ENCODE measurements at places on chromosomes 3 and 15.

DNA sequence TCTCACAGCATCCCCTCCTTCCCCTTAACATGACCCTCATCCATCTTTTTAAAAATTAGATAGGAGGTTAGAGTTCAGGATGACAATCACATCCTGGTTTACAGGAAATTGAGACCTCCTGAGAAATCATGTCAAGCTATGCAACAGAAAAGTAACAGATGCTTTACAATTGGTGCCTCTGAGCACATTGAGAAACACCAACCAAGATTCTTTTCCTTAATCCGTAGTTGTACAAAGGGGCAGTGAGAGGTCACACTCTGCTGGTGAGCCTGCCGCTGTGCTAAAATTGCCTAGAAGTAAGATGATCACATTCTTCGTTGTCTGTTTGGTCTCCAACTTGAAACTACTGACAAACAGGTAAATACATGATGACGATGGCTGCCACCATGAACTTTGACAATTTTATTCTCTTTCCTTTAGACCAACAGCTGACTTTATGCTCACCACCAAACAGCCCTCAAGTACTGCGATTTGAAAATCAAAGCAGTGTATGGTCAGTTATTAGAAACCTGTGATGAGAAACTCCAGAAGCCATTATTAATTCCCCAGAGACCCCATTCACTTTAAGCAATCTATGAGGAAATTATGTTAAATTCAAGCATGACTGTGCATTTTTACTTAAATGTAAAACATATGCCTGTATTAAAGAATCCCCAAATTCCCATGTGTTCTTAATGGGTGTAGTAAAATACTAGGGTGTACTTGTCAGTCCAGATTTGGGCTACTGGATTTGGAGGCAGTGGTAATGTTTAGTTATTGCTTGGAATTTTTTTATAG, 210.7 kb upstream of the UBE2E1 start:
- DNase-seq, result no peak

GRCh38 chr15:89829616-89830440, 15.2 kb upstream of the ANPEP start:
- no peak for DNase-seq

DNA sequence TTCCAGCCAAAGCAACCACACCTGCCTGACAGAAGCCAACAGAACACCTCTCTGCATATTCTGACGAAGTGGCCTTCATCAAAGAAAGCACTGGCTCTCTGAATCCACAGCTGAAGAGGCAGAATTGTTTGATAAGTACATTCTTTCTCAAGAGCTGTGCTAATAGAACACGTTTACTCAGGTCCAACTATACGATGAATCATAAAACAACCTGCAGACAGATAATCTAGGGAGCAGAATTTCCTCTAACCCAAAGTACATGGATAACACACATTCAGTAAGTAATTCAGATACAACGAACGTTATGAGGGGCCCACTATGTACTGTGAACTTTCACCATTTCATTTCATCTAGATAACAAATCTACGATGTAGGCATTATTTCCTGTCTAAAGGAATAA, 25.4 kb downstream of the ALDH1A2 start:
- no peak for DNase-seq

- no peak for DNase-seq
Observed at GRCh38 chr15:100856867-100857266, 22.8 kb upstream of the ALDH1A3 start.

DNA sequence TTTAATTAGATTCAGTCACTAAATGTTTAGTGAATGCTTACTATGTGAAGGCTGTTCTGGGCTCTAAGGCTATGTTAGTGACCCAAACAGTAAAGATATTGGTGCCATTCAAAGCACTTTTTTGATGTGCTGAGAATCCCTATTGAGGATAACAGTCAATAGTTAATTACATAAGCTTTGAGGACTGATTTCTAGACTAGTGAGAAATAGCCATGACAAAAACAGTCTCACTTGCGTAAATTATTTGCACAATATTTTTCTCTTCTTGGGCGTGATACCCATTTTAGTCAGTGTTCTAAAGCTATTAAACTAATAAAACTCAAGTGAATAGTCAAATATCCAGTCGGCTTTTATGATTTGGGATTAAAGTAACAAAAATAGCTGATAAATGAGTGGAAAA, 74.6 kb downstream of the UBE2E2 start:
- no peak for DNase-seq

DNA sequence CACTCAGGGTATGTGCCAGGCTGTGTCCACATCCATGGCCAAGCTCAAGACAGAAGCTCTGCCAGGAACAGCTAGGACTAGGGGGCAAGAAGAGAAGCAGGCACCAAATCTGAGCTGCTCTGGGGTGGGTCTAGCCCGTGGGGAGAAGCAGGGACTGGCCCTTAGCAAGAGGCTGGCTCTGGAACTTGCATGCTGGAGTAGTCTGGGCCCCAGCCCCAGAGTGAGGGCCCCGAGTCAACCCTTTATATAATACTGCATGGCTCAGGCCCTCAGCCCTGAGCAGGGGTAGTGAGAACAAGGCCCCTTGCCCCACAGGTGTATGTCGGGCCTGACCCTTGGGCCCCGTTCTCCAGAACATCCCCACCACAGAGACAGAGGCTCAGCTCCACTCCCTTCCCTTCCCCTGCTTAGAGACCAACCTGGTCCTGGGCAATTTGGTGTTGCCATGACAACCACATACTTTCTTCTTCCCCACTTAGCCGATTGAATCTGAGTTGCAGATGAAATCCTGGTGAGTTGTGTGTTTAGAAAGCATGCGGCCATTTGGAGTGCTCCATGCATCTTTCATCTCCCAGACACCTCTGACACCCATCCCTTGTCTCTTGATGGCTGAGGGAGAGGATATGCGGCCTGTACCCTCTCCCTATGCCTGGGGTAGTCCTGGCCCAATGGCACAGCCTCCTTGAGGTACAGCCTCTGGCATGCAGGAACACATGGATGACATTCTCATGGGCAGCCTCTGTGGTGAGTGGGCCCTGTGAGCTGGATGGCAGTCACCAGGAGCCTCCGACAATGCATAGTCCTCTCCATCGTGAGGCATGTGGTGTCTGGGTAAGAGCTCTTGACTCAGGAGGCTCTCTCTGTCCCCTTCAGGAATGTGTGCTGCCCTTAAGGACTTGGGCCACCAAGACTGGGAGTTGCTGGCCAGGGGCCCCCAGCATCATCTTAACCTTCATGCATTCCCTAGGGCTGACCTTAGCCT, 29.2 kb upstream of the SFMBT1 start:
- DNase-seq, result no peak

- peak; percentile 78 for DNase-seq
Observed at GRCh38 chr3:101803173-101803782, 24.3 kb downstream of the NXPE3 start.

DNA sequence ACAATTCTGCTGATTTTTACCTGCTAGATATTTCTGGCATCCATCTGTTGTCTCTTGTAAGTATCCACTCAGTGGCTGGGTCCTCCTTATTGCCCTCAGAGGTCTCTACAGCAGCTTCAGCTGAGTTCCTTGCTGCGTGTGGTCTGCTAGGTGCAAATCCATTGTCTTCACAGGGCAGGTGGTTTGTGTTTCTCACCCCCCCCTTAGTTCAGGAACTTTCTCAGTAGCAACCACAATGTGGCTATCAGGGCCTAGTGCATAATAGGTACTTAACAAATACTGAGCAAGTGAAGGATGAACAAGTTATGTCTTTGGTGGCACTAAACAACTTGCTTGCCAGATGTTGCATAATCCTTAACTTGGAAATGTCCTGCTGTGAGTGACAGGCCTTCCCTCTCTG, 96.7 kb upstream of the KLHL25 start:
- DNase-seq, result no peak

GRCh38 chr3:194541483-194541882, 54.7 kb upstream of the ATP13A3 start:
- DNase-seq, result no peak

DNA sequence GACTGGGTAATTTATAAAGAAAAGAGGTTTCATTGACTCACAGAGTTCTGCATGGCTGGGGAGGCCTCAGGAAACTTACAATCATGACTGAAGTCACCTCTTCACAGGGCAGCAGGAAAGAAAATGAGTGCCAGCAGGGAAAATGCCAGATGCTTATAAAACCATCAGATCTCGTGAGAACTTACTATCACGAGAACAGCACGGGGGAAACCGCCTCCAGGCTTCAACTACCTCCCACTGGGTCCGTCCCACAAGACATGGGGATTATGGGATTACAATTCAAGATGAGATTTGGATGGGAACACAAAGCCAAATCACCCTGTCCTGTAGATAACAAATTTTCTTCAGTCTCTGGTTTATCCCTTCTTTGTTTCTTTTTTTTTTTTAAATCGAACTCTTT, 31.0 kb upstream of the AVEN start:
- DNase-seq, result no peak

- no peak for DNase-seq
Observed at GRCh38 chr3:38597502-38598060, 51.9 kb downstream of the SCN5A start.

DNA sequence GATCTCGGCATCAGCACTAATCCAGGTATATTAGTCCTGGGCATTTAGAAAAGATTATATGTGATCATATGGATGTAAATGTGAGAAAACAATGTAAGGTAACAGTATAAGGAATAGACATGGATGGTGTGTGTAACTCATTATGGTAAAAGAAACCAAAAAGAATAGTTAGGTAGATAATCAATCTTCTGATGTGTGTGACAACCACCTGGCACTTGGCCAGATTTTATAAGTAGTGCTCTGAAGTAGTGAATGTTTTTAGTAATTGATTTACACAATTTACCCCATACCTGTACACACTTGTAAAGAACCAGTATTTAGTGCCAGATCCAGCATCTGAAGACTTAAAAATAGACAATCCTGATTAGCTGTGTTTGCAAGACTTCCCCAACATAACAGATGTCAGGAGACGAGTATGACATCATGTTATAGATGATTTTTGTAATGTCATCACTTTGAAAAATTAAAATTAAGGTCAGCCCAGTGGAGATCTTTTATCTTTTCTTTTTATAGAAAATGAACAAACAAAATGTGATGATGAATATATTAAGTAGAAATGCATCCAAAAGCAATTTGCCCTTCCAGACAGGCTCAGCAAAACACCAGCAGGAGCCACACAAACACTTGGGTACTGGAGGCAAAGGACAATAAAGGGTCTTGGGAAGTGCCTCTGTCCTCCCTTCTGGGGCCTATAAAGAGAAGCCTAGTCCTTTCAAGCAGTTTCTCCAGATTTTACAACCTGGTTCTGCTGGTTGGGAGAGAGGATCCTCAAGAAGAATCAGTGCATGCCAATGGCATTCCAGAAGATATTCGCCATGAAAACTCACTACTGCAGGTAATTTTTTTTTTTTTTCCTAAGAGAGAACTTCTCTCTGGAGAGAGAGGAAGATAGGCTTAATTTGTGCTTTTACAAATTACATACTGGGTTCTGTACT, 140.7 kb downstream of the MECOM start:
- DNase-seq, result no peak

- DNase-seq, result peak; percentile 8
Observed at GRCh38 chr3:38354588-38355330, 8.2 kb downstream of the XYLB start.

DNA sequence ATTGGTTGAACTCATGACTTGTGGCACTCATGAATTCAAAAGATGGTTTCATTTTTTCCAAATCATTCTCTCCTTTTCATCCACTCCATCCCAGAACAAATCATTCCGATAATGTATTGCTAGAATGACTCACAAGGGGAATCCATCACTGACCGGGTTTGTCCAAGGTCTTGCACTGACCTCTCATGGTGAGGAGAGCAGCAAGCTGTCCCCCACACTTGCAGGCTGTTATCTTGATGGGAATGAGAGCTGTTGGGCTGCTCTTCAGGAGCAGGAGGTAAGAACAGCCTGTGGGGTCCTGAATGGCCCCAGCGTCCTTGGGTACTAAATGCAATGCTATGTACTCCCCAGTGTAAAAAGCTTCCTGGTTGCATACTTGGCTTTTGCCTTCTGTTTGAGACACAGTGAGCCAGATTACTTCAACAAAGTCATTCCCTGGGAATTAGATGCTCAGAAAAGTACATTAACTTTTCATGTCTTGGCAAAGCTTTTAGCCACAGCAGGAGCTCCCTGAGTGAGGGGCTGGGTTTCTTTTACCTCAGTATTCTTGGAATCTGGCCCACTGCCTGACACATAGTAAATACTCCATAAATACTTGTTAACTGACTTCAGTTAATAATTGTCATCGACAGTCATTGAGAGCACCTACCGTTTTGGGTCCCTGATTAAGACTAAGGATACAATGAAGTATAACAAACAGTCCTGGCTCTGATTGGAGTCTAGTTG, 24.1 kb downstream of the CCNL1 start:
- no peak for DNase-seq

DNA sequence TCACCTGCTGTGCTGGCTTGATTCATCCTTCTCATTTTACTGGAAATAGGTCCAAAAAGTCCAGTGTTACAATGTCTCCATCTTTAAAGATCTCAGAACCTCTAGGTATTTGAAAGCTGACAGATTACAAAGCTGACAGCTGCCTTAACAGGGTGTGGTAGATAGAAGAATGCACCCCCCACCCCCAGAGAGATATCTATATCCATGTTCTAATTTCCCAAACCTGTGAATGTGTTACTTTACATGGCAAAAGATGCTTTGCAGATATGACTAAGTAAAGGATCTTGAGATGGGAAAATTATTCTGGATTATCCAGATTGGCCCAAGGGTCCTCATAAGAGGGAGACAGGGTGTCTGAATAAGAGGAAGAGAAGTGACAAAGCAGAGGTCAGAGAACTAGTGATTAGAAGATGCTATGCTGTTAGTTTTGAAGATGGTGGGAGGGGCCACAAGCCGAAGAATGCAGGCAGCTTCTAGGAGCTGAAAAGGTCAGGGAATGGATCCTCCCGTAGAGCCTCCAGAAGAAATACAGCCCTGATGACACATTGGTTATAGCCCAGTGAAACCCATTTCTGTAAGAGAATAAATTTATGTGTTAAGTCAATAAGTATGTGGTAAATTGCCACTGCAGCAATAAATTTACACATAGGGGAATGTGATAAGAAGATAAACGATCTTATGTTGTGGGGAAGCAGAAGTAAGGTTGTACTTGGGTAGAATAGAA, 21.5 kb upstream of the FSTL1 start:
- DNase-seq, result no peak

GRCh38 chr3:94612631-94613030, 549.8 kb downstream of the NSUN3 start:
- DNase-seq, result no peak

DNA sequence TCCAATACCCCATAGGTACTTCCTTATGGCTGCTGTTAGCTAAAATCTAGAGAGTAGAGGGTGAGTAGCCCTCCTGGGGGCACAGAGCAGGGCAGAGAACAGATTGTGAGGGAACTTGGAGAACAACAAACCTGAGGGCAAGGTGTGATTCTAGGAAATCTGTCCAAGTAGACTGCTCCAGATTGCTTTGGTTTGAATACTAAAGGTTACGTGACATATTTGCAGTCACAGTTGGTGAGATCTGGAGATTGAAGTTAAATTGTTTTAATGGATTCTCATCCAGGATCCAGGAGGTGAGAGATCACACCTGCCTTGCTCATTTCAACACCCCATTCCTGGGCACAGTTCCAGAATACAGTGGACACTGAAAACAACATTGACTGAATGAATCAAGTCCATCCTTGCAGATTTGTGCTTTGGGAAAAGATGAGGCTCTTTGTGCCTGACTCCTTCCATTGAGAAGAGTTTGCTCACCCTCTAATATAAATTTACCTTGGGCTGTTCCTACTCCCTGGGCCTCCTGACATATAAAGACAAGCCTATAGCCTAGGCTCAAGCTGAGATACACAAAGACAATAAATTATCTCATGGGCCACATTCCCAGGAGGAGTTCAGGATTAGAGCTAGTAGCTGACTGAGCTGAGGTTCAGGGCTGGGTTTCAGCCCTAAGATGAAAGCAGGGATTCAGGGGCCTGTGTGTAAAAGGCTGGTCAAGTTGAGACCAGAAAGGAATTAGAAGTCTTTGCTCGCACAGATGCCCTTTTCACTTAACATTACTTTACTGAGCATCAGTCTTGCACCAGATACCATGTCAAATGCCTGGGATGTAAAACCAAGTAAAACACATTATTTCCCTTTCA, 400.9 kb upstream of the MCTP2 start:
- no peak for DNase-seq

All from AG08395 (cell line).